Airway epithelial cell (primary cell): ENCODE measurements at places on chromosomes 11 and 22. TPM values are rescaled to one million over a fixed set of nuclear protein-coding genes. Genes with fewer than 3 reads are reported as not detected.

Gene POU2AF2
- total RNA-seq = not detected in 2 replicates

Gene SAC3D1
- total RNA-seq = 32.7 and 34.4 TPM in 2 replicates

Gene FERMT3
- total RNA-seq = 0.14 TPM in 2 replicates

Gene RBFOX2
- total RNA-seq = 58.8 and 85.0 TPM in 2 replicates

Gene OR52H1
- total RNA-seq = not detected in 2 replicates
